ENCODE measurements at places on chromosomes 7 and 10.
A peak's percentile ranks its signal among the peaks of the same experiment; 100 is the strongest.

GRCh38 chr10:27297844-27298521 lies 57.4 kb upstream of the ACBD5 start:
- DNase-seq = peak; percentile 25

- DNase-seq = no peak
Measured at GRCh38 chr10:11035301-11035991, 17.8 kb downstream of the CELF2 start.

DNA sequence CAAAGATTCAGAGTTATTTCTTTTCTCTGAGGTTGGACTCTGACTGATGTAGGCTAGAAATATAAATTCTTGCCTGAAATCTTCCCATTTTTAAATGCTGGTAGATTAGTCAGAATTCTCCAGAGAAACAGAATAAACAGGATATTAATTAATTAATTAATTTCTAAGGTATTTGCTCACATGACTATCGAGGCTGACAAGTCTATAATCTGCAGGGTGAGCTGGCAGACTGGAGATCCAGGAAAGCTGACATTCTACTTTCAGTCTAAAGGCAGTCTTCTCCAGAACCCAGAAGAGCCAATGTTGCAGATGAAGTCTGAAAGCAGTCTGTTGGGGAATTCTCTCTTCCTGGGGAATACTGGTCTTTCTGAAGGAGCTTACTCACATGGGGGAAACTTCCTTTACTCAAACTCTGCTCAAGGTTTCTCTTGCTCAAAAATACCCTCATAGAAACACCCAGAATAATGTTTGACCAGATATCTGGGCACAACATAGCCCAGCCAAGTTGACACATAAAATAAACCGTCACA lies 189.7 kb downstream of the KIF20B start:
- DNase-seq = no peak

DNA sequence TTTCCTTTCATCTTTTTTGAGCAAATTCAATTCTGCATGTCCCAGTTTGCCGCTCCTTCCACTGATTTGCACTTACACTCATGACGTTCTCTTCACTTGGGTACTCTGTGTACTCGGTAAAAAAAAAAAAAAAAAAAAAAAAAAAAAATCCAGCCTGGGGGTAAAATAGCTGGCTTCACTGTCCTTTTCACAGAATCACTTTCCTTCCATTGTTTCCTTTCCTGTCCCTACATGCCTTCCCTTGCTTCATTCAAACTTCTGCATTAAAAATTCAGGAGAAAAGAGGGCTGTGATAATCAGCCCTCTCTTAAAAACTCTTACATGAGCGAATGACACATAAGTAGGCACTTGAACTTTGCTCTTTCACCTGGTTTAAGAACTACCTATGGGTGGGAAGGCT lies 8.7 kb downstream of the ANKRD1 start:
- no peak for DNase-seq

- no peak for DNase-seq
Measured at GRCh38 chr7:109641445-109641844, 1071.8 kb downstream of the DNAJB9 start.

GRCh38 chr7:142477079-142477651 lies 219.3 kb upstream of the PRSS58 start:
- DNase-seq = no peak

DNA sequence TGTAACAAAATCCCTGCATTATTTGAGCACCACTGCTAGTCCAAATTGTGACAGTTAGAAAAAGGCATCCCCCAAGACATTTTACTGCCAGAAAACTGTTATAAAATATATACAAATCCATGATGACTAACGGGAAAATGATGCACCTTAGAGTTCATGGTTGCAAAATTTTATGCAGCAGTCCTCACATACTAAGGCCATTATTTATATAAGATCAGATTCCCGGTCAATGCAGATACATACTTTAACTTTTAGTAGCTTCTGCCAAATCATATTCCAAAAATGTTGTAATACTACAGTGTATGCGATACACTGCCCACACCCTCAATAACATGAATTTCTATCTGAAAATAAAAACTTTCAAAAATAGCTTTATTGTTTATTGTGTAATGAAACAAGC lies 239.9 kb upstream of the ZNF32 start:
- DNase-seq = no peak

- no peak for DNase-seq
Measured at GRCh38 chr10:12656518-12657142, 307.3 kb downstream of the CAMK1D start.

- DNase-seq = no peak
Measured at GRCh38 chr10:6562221-6562620, 17.9 kb downstream of the PRKCQ start.

DNA sequence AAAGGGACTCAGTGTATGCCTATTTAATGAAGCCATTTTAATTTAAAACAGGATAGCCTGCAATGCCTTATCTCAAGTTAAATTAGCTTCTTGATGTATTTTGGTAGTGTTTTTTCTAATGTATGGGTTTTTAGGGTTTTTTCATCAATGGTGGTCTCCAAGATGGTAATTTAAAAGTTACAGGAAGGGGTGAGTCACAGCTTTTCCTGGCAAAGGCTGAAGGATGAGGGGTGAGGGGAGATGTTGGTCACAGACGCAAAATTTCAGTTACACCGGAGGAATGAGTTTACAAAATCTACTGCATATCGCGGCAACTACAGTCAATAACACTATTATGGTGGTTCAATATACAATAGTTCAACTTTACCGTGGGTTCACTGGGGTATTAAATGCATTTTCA lies 31.6 kb downstream of the CCDC3 start:
- no peak for DNase-seq

DNA sequence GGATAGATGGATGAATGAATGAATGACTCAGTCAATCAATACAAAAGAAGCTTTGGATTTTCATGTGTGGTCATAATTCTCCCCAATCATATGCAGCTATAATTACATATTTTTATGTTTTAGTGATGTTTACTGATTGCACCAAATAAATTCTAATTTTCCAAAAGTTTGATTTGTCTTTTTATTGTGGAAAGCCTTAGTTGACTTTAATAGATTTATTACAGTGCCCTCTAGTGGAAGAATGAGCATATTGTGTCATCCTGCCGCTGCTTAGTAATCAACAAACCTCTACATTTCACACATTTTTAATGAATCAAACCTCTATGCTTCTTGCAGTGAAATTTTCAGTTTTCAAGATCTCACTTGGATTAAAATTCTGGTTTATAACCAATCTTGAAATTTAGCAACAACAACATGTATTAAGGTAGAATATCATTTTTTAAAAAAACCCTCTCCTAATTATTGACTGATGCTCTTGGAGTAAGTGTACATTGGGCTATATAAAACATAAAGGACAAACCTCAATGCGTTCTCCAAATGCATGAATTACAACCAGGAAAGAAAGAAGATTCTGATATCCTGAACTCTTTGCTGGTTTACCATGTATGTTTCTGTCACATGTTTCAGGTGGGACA lies 55.6 kb upstream of the PNLIP start:
- no peak for DNase-seq

DNA sequence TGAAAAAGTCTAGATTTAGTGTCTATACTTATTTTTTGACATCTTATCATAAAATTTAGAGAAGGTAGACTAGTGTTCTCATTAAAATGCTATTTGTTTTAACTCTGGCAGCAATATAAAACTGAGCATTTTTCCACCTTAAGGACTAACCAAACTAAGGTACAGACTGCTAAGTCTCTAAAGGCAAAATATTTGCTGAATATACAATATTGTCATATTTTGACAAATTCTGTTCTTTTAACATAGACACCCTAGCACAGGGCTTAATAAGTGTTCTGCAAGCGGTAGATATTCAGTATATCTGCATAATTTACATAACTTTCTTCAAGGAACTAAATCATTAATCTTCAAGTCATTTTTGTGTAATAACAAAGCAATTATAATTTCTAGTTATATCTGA lies 8.6 kb downstream of the RTKN2 start:
- no peak for DNase-seq

GRCh38 chr7:66429498-66430163 lies 199.1 kb upstream of the KCTD7 start:
- no peak for DNase-seq

DNA sequence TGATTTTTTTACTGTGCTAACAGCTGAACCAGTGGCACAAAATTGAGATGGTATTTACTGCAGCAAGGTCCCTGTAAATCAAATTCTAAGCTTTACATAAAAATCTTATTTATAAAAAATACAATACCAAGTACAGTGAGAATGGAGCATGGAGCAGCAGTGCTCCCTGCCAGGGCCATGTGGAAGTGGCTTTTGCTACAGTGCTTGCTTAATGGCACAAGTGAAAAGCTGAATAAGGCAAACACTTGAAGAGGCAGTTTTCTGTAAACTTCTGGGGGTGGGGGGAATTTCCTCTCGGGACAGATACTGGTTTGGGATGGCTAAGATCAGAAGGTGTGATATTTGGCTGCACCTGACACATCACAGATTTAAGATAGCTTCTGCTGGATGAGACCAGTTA lies 27.5 kb downstream of the AP3M1 start:
- DNase-seq = no peak

DNA sequence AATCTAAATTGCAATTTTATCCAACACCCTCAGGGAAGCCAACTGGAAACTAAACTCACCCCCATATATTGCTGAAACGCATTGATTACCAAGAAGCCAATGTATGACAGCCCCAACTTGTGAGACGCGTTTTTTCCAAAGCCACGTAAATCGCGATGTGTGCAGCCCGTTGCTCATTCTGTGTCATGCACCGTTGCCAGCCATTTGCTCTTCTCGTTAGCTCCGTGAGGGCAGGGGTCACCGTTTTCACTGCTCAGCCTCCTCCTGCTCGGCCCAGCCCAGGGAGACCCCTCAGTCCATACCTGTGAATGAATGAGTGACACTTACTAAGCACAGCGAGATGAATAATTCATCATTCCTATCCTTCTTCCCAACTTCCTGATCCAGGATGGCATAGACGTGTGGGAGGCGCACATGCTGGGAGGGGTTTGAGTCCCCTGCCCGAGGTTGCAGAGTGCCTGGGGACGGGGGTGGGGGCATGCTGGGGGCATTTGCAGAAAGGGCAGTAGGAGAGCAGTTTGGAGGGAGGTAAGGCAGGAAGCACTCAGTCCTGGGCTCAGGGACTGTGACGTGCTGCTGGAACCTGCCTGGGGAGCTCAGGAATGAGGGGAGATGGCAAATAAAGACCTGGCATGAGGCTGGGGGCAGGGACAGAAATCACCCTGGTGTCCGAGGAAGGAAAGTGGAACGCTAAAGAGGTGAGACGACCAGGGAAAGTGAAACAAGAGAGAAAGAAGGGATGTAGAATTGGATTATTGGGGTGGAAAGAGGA lies 104.2 kb upstream of the SDK1 start:
- no peak for DNase-seq

DNA sequence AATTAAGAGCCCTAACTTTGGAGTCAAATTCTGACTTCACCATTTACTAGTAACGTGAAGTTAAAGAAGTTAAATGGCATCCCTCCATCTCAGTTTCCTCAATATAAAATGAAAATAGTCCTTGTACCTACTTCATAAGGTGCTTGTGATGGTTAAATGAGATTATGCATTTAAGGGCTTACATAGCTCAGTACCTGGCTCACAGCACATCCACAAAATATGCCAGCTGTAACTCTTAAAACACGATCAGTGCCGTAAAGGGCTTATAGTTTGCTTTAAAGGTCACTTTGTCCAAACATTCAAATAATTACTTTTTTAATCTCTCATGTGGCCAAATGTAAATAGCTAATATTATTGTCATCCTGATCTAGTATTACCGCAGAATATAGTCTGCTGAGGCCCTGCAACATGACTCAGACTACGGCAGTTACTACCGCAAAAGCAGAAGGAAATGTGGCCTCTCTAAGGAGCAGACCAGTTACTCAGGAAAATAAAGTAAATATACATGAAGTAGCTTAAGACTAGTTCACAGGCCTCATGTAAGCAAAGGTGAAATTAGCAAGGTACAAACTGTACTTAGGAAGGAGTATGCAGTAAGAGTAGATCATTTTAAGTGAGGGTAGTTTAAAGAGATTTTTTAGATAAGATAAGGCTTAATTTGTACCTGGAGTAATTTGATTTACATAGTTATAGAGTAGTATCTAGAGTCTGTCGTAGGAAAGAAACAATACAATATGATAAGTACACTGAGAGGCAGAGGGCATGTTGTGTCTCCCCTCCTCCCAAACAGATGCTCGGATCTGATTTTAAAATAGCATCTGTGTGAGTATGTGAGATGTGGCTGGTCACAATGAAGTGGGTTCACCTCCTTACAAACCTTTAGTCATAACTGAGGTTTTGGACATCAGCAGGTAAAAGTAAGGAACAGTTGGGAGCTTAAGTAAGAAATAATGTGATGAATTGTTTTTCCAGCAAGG lies 13.1 kb downstream of the CASP2 start:
- peak; percentile 83 for DNase-seq

DNA sequence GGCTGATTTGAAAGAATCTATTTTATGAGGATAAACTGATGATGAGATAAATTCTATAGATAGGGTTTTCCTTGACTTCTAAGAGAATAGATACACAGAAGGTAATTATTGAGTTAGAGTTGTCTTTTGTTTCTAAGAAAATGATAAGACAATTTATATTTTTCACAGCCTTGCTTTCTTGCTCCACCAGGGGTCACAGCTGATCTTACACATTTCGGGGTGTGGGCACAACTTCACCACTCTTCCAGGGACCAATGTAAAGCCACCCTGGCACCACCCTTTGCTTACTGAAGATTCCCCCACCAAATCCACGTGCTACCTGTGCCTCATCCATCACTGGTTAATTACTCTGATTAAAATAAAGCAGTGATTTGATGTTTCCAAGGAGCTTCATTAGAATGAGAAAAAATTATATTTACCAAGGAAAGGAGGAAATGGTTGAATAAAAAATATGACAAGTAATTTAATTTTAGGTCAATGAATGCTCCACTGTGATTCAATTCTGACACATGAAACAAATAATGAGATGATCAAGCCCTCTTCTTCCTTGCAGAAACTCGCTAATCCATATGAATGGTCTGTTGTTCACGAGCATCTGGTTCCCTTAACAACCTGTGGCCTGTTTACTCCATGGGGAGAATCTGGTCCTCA lies 177.3 kb upstream of the TNS3 start:
- no peak for DNase-seq

- DNase-seq = no peak
Measured at GRCh38 chr10:93462881-93463280, 19.3 kb downstream of the MYOF start.

All from bone marrow (tissue), 2 donors.